NCI-H1105 (cell line): ENCODE measurements at places on chromosomes 4 and X.

GRCh38 chr4:155593793-155594192 lies 72.9 kb upstream of the GUCY1A1 start:
- DNase-seq: no peak

DNA sequence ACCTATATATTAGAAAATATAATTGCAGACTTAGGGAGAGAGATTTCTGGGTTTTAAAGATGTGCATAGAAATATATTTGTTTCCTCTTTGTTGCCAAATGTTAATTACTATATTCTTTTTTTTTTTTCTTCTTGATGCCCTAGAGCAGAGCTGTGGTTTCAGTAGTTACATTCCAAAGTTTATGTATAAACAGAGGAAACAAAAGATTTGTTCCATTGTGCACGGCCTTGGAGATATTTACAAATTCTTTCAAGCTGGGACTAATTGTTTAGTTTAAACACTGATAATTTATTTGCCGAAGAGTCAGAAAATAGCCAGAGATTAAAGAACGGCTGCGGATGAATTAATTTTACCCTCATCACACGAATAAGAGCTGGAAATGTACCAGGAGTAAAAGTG lies 85.1 kb downstream of the USP46 start:
- no peak for DNase-seq

- no peak for DNase-seq
Measured at GRCh38 chrX:123077631-123078030, 106.4 kb upstream of the GRIA3 start.

DNA sequence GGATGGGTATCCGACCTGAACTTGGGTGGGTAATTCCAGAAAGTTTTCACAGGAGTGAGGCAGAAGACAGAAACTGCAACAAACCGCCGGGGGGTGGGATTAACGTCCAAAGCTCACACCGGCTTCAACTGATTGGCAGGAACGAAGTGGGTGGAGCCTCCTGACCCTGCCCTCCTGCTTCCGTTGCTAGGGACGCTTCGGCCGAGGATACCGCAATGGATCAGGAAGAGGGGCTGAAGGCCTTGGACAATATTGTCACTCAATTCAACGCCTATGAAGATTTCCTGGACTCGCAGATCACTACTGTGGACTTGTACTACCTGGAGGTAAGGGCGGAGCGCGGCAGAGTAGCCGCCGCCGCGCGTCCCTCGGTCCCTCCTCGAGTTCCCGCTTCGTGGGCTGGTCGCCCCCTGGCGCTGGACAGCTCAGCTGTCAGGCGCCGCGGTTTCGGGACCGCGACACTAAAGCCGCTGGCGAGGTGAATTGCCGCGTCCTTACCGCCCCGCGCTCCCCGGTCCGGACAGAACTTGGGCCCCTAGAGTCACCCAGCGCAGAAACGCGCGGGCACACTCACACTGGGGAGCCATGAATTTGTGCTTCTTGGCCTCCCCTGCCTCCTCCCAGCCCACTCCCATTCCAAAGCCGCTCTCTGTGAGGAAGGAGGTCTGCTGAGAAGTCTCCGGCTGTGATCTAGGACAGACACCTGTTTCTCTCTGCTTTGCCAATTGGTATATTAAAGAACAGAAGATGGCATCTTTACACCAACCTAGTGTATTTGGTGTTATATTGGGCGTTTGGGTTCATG lies at the start of gene CFAP299:
TSS of gene CFAP299 (plus strand) at position 177 of the 805 bp plus-strand sequence.
- peak; percentile 64 for DNase-seq

GRCh38 chr4:182292612-182293011 lies 49.4 kb downstream of the TENM3 start:
- no peak for DNase-seq

- no peak for DNase-seq
Measured at GRCh38 chr4:102783006-102783405, 22.2 kb upstream of the MANBA start.

DNA sequence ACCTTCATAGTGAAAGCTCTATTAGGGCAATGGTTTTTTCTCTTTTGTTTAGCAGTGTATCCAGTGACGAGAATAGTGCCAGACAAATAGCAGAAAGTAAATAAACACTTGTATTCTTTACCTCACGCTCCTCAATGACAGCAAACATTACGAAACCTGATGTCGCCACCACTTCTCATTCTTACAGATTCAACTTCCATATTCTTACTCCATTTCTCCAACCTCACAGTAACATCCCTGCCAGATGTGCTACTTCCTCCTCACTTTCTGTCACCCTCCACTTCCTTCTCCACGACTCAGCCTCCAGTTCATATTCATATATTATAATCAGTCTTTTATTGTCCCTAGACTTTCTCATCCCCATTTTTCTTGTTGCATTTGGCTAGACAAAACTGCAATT lies 1956.2 kb upstream of the AGA start:
- no peak for DNase-seq

DNA sequence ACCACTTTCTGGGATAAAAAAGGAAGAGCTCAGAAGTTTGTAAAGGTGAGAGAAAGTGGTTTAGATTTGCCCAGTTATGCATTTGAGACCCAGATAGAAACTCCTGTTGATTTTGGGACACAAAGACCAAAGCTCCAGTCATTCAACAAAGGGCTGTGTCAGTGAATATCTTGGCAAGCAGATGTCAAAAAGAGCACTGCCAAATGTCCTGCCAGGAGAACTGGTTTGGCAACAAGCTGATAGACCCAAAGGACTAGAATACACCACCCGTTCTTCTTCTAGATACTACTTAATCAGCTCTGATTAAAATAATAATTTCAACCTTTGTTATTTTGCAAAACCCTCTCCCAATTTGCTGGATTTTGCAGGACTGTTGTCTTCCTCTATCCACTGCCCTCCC lies 121.4 kb downstream of the NHS start:
- peak; percentile 5 for DNase-seq

- DNase-seq: no peak
Measured at GRCh38 chrX:74248889-74249288, 55.1 kb upstream of the ZCCHC13 start.

GRCh38 chr4:189046642-189047041 lies 894.0 kb upstream of the FRG1 start:
- DNase-seq: no peak

DNA sequence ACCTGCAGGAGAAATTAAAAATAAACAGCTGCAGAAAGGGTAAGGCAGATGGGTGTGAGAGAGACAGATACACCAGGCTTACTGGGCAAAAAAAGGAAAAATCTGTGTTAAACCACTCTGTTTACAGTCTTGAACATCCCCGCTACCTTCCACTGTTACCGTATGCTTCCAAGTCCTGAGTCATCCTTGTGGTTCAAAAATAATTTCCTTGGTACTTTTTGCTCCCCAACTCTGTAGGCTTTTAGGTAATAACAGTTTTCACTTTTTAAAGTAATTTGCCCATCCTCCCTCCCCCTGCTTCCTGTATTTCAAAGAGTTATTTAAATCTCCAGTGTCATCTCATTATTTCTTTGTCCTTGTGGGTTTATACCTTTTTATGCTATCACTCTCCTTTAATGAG lies 210.1 kb upstream of the FAT4 start:
- DNase-seq: no peak

GRCh38 chr4:125082729-125083417 lies 231.9 kb upstream of the FAT4 start:
- DNase-seq: no peak

GRCh38 chrX:135528254-135528653 lies 7.8 kb downstream of the INTS6L start:
- no peak for DNase-seq

- peak; percentile 0 for DNase-seq
Measured at GRCh38 chrX:104342065-104342464, 87.3 kb upstream of the ESX1 start.

GRCh38 chrX:1493877-1494510 lies 41.3 kb upstream of the ASMTL start:
- no peak for DNase-seq

GRCh38 chr4:16233569-16234177 lies 7.4 kb upstream of the TAPT1 start:
- DNase-seq: no peak

GRCh38 chr4:113790478-113790877 lies 28.9 kb upstream of the CAMK2D start:
- DNase-seq: no peak

- no peak for DNase-seq
Measured at GRCh38 chr4:41665636-41666207, 82.8 kb downstream of the PHOX2B start.

GRCh38 chr4:7839856-7840255 lies 99.8 kb downstream of the AFAP1 start:
- DNase-seq: no peak

GRCh38 chr4:26178854-26179253 lies 142.0 kb upstream of the RBPJ start:
- no peak for DNase-seq

DNA sequence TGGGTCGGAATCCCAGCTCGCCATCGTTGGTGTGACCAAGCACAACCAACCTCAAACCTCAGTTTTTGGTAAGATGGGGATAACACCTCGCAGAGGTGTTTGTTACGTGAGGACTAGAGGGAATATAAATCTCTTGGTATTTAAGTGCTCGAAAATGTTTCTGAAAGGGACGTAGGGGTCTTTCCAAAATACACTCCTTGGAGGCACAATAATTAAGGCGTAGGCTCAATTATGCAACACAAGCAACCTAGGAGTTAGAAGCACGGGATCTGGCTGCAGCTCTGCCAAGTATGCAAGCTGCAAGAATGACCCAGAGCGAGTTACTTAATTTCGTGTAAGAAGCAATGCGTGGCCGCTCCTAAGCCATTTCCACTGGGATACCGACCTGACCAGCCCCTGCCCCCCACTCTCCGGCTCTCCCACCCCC lies 552 bp downstream of the ADH5 start:
- DNase-seq: peak; percentile 0

DNA sequence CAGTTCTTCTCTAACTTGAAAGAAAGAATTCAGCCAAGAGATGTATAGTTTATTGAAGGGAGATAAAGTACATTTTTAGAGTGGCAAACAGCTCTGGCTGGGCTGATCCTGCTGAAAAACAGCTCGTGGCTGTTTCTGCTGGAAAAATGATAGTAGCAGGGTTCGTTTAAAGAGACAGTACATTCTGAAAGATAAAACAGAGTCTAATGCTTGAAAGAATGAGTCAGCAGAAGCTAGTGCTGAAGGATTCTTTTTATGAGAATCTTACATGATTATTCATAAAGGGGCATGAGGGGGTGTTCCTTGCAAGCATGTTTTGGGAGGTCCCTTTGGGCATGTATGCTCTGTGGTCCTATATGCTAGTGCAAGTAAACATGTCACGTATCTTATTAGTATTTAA lies 790.0 kb downstream of the PCDH18 start:
- no peak for DNase-seq

- DNase-seq: peak; percentile 74
Measured at GRCh38 chr4:76197971-76198410, 15.6 kb downstream of the SCARB2 start.

DNA sequence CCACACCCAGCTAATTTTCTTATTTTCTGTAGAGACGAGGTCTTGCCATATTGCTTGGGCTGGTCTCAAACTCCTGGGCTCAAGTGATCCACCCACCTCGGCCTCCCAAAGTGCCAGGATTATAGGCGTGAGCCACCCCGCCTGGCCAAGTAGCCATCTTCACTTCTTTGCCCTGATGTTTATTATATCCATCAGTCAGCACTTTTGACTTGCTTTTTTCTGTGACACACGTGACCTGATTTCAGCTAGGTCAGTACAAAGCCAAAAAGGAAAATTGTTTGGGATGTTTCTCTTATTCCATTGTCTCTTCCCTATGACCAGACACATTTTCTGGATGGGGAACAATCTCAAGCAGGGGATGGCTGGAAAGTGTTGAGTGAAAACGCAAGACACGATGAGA lies 45.3 kb upstream of the MID1 start:
- no peak for DNase-seq

DNA sequence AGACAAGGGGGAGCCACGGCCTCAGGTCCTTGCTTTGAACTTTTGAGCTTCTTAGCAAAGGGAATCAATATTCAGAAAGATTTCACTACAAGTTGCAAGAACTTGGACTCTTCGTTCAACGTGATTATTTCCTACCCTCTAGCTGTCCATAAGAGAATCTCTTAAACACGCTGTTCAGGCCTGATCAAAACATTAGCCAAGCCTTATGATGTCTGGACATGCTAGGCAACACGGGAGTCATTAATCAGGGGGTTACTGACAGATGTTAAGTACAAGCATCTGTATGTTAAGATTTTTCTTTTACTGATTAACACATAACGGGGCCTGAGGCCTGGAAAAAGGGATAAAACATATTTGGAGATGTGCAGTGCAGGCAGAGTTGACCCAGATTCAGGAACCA lies 138.9 kb upstream of the IL1RAPL2 start:
- no peak for DNase-seq

DNA sequence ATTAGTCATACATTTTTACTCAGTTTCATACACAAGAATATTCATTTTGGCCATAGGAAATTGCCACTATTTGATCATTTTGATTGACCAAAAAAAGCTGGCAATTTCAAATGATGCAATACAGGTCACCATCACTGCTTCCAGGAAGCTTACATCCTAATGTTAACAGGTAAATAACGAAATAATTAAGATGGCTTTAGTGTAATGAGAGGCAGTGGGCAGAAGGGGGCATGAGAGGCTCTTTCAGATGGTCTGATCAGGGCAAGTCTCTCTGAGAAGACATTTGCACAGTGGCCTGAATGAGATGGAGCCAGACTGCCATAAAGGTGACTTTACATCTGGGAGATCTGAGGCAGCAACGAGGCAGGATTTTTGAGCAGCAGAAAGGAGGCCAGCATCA lies 170.7 kb downstream of the SLIT2 start:
- no peak for DNase-seq

DNA sequence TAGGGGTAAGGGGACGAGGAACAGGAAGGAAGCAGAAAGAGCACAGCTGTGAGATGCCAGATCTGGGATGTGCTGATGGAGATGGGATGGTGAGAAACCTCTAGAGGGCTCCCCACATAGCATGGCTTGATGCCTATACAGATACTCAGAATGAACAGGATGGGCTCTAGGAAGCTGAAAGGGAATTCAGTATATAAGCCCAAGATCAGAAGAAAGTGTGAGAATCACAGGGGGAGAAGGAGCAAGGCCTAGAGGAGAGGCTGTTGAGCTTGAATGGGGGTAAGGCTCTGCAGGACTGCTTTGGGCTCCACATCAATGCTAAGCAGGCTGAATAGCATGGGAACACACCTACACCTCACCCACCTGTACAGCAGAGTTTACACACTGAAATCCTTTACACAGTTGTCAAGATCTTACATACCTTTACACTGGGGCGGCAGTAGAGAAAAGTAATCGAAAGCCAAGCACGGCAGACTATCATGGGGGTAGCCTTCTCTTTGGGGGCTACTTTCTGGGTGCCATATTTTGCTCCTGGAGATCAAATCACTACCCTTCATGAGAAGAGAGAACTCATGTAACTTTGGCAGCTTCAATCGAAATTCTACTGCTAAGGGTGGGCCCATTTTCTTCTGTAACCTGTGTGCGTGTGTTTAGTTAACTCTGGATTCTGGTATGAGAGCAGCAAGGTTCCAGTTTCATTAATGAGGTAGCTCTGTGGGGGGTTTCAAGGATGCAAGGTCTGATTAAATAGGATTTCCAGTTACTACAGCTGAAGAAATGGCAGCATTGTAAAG lies 30.6 kb downstream of the HOPX start:
- no peak for DNase-seq

DNA sequence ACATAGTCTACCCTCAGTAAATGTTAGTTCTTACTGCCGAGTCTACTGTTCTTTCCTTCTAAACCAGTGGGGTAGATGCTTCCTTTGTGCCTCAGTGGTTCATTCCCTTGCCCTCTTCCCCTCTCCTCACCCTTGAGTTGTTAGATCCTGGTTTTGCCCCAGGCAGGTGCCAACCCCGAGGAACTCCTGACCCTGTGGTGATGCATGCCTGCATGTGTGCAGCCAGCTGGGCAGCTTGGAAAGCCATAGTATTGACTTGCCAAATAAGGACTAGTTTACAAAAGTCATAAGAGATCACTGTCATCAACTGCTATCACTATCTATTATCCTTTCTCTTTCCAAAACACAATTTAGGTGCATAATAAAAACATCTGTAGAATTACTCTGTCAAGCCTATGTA lies 50.9 kb downstream of the REPS2 start:
- DNase-seq: no peak
